Hypothalamus (tissue), 51 donors: ENCODE measurements at places on chromosomes 13 and 19.

GRCh38 chr19:40341601-40342482 lies 6.4 kb downstream of the C19orf47 start:
- DNase-seq = no peak

- DNase-seq = no peak
Measured at GRCh38 chr19:46713781-46714443, 3.0 kb downstream of the PRKD2 start.

DNA sequence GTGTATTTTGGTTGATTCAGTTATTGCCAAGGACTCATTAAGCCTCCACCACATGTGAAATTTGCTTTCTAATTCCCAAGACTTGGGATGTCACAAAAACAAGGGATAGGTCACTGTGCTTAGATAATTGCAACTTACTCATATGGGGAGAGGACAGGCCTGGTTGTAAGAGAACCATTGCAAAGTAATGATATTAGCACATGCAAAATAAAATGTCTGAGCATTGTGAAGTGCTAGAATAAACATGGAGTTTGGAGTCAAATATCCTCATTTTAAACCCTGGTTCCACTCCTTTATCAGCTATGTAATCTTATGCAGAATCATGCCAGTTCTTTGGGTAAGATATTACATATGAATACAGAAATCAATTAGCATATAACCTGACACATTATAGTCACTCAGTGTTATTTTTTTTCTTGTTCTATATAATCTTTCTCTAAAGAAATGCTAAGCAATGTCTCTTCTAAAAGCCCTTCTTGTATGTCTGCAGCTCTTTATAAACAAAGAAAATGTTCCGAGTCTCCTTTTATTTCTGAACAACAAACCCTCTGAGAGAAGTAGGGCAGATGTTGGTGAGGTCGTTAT lies 5.5 kb downstream of the CBY2 start:
- no peak for DNase-seq

DNA sequence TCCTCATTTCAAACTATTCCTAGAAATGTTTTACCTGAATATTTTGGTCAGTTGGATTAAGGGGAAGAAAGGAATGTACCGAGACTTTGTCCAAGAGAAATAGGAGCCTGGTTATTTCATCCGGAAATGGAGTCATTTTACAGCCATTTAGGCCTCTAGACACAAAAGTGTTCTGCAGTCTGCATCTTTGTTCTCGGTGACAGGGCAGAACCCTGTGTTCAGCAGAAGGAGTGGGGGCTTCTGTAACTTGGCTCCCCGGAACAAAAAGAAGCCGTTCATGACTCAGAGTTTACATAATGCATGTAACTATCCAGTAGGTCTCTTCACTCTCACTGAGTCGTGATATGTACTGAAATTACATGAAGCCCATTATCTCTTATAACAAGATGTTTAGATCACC lies 21.6 kb upstream of the FNDC3A start:
- DNase-seq = no peak

- DNase-seq = no peak
Measured at GRCh38 chr19:34232566-34233481, 21.5 kb upstream of the GARRE1 start.

DNA sequence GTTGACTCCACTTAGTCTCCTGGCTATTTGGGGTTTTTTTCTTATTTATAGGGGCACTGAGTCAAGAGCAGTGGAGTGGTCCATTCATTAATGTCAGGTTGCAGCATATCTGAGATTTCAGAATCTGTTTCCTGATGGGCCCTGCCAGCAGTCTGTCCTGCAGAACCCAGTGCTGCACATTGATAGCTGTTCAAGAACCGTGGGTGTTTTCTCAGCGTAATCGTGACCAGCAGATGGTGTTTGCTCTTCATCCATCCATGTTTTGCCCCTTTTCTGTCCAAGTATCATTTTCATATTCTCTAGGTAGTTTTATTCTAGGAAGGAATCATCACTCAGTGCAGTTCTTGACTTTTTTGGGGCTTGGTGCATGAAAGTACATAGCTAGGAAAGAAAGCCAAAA lies 166.5 kb downstream of the ATP8A2 start:
- no peak for DNase-seq

GRCh38 chr13:34411177-34411576 lies 530.9 kb upstream of the NBEA start:
- DNase-seq = no peak

- no peak for DNase-seq
Measured at GRCh38 chr19:18340990-18341868, 831 bp downstream of the PGPEP1 start.

DNA sequence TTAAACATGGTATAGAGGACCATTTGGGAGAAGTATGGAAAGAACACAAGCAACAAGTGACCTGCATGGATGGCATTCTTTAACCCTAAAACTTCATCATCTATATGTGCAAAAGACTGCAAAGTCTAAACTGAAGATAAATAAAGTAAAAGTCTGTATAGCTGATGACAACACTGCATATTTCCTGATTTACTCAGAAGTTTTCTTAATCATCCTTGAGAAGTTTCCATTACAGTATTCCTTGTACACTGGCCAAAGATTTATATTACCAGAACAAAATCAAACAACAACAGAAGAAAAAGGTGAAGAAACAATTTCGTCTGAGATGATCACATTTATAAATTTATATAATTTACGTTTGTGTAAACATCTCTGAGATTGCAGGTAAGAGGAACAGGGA lies 805.7 kb downstream of the PCDH9 start:
- DNase-seq = no peak

GRCh38 chr13:58869566-58869965 lies 1238.0 kb downstream of the PCDH17 start:
- no peak for DNase-seq

DNA sequence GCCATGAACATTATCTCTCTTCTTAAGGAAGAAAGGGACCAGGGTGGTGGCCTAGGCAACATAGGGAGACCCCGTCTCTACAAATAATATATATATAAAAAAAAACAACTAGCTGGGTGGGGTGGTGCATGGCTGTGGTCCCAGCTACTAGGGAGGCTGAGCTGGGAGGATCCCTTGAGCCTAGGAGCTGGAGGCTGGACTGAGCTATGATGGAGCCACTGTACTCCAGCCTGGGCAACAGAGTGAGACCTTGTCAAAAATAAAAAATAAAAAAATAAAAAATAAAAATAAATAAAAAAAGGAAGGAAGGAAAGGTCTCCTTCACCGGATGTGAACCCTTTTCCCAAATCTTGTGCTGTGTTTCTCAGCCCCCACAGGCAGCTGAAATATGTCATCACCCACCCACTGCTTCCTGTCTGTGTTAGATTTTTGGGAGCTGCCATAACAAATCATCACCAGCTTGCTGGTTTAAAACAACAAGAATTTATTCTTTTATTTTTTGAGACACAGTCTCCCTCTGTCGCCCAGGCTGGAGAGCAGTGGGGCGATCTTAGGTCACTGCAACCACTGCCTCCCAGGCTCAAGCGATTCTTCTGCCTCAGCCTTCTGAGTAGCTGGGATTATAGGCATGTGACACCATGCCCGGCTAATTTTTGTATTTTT lies 9.5 kb upstream of the TSPAN16 start:
- no peak for DNase-seq

DNA sequence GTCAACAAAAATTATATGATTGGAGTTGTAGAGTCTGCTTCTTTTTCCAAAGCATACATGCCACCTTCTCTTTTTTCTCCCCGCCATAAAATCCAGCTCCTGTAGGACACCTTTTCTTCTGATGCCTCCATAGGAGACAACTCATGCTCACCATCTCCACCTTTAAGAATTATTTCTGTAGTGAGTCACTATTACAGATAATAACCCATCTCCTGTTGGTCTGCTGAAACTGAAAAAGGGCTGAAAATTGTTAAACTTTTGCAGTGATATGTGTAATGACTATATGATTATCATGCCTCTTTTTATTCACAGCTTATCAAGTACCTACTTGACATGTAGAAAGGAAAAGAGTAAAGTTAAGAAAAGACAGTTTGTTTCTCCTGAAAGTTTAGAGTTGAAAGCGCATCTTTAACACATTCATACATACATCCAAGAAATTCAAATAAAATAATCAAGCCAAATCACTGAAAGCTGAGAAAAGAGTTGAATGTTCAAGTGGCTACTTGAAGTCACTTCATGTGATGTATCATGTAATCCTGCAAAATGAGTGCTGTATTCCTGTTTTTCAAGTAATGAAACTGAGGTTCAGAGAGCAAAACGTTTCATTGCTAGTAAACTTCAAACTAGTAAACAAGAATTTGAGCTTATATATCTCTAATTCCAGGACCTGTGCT lies 35.5 kb upstream of the LPAR6 start:
- no peak for DNase-seq

GRCh38 chr13:94550062-94550738 lies 45.8 kb downstream of the TGDS start:
- no peak for DNase-seq

DNA sequence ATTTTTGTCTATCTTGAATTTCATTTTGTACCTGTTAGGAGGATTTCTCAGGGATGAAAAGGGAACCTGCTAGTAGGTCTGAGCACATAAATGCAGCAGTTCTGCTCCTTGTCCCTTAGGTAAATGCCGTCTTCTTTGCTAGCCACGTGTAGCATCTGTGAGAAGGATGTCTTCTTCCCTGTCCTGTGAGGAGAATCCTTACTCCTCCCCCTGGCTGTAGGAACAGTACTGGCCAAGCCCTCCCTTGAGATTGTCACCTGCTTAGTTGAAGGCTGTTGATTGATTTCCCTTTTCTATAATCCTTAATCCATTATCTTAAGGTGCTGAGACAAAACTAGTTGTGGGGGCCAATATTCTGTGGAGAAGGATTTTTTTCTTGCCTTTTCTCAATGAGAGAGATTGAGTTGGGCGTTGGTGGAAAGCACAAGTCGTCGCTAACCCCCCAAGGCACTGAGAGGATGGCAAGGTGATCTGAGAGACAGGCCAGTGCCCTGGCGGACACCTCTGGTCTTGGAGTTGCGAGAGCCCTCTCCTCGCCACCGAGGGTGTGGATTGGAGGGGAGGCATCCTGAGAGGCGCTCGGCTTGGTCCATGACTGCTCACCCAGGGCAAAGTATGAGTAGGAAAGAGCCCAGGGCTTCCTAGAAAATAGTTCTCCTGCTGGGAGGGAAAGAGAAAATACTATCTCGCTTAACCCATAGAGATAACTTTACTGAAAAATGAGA lies 216.7 kb downstream of the ATP8A2 start:
- no peak for DNase-seq

GRCh38 chr19:660793-661426 lies 2.1 kb downstream of the RNF126 start:
- DNase-seq = no peak
